ENCODE measurements at places on chromosomes 2 and 18. TPM values are rescaled to one million over a fixed set of nuclear protein-coding genes. Genes with fewer than 3 reads are reported as not detected.

The ACMSD gene
- not detected for total RNA-seq

The SERPINB13 gene
- total RNA-seq, result not detected

The SKA1 gene
- 3.0 TPM for total RNA-seq

The BZW1 gene
- total RNA-seq, result 710 TPM

The ATP8B1 gene
- total RNA-seq, result 73.6 TPM

The MOGAT1 gene
- not detected for total RNA-seq

The CPO gene
- total RNA-seq, result not detected

The PIKFYVE gene
- 35.1 TPM for total RNA-seq

The PFN4 gene
- 0.17 TPM for total RNA-seq

The SIGLEC15 gene
- total RNA-seq, result 1.8 TPM

The UGT1A7 gene
- 0.96 TPM for total RNA-seq

The RNASEH1 gene
- 30.5 TPM for total RNA-seq
